NCI-H1092 (cell line): ENCODE measurements at places on chromosomes 13 and 19.

GRCh38 chr13:27644302-27644701, 22.6 kb downstream of the POLR1D start:
- no peak for DNase-seq

GRCh38 chr19:1411255-1412191, 4.1 kb downstream of the DAZAP1 start:
- no peak for DNase-seq

DNA sequence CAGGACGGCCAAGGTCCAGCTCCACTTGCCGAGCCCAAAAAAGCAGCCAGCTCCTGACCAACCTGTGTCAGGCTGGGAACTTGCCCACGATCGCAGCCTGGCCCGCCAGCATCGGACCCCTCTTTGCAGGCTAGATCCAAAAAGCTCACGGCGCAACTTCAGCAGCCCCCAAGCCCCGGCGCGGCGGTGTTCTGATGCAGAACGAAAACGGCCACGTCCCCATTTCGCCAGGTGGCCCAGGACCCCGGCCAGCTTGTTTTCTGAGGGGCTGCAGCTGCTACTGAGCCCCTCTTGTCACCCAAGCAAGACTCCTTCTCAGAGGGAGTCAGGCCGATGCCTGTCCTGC, 1.3 kb downstream of the TMEM259 start:
- DNase-seq = no peak

GRCh38 chr13:113403255-113404104, 39.5 kb upstream of the GRTP1 start:
- DNase-seq = no peak

GRCh38 chr13:97108530-97108900, 113.6 kb upstream of the MBNL2 start:
- no peak for DNase-seq

- no peak for DNase-seq
These were observed 26.2 kb upstream of the WDFY2 start for GRCh38 chr13:51557875-51558612.

- DNase-seq = no peak
These were observed 19.6 kb downstream of the IER2 start for GRCh38 chr19:13169769-13170168.

DNA sequence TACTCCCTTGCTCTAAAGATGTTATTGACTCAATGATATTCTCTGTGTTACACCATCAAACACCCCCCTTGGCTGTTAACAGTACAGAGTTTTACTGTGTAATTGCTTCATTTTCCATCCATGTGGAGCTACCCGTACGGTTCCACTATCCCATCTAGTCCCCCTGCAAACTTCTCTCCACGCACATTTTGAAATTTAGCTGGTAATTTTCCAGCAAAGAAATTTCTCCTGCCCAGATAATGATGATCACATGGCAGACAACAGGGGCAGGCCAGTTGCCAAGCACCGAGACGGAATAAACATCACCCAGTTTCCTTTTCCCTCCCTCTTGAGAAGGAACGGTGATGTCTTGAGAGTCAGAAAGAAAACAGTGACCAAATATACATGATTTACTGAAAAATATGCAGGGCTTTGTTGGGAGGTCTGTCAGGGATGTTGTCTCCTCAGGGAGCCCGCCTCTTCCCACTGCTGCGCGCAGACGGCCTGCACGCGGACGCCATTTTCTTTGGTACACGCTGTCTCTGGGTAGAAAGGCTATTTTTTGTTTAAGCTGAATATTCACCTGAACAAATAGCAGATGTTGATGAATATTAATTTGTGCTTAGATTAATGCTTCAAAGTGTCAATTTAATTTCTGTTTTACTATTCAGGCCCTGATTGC, 109.9 kb downstream of the OLFM4 start:
- DNase-seq = no peak

DNA sequence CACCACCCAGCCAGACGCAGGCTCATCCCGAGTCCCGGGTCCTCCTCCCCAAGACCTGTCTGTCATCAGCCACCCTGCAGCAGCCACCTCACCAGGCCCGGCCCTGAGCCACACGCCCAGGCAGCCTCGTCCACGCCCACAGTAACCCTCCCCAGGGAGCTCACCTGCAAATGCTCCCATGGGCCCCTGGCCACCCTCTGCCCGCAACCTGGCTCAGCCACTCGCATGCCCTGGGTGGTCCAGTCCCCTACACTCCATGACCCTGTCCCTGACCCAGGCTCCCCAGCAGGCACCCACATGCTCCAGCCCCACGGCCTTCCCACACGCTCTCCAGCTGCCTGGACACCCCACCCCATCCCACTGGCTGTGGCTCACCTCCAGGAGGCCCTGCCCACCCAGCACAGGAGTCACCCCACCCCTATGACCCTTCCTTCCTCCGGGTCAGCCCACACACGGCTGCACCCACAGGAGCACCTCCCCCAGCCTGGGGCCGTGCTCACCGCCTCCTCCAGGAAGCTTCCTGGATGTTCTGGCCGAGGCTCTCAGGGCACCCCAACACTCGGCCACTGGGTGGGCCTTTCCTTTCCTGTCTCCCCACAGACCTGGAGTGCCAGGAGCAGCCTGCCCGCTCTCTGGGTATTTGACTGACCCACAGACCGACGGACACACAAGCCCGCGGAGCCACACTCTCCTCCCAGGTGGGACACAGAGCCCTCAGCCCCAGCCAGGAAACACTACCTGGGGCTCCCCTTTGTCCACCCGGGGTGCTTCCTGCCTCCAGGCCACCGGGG, 3.6 kb downstream of the TMEM259 start:
- DNase-seq = no peak

DNA sequence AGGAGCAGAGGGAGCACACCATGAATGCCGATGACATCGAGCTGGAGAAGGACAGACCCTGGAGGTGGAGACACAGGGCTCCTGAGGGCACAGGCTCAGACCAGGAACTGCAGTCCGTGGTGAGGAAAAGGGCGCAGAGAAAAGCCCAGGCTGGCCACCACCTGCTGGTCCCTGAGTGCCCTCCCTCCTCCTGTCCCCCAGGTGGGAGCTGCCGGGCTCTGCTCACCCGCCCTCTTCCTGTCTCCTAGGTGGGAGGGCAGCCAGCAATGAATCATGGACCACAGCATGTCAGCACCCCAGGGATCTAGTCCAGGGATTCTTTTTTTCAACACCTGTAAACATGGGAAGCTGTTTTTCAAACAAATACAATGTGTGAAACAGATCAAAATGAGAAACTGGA, 94.6 kb upstream of the ARHGEF7 start:
- DNase-seq = no peak

- DNase-seq = no peak
These were observed 1081.9 kb downstream of the SLITRK1 start for GRCh38 chr13:82800391-82800790.

- DNase-seq = no peak
These were observed 181.5 kb downstream of the FOXO1 start for GRCh38 chr13:40484974-40485373.

GRCh38 chr13:46389457-46390451, 2.7 kb upstream of the RUBCNL start:
- DNase-seq = no peak

DNA sequence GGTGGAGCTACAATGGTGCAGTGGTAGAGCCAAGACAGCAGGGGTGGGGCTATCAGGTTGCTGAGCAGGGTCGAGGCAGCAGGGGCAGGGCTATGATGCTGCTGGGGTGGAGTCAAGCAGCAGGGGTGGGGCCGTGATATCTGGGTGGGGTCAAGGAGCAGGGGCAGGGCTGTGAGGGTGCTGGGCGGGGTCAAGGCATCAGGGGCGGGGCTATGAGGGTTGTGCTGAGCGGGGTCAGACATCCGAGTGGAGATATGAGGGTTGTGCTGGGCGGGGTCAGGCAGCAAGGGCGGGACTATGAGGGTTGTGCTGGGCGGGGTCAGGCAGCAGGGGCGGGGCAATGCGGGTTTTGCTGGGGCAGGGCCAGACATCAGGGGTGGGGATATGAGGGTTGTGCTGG, 14.7 kb downstream of the HCN2 start:
- DNase-seq = no peak

- no peak for DNase-seq
These were observed 20.0 kb downstream of the KLF12 start for GRCh38 chr13:74114202-74114601.

- DNase-seq = no peak
These were observed 1.4 kb upstream of the PAN3 start for GRCh38 chr13:28136916-28137315.
